Heart right ventricle (tissue), 16 donors: ENCODE measurements at places on chromosomes 3 and 15. TPM values are rescaled to one million over a fixed set of nuclear protein-coding genes. Genes with fewer than 3 reads are reported as not detected.

Gene ANKRD34C
- polyA plus RNA-seq: 0.15 TPM

Gene SNTN
- not detected for polyA plus RNA-seq

Gene SAXO2
- polyA plus RNA-seq: 0.80 TPM

Gene SH2D7
- not detected for polyA plus RNA-seq

Gene SLMAP
- 79.8 TPM for polyA plus RNA-seq

Gene SLC24A5
- polyA plus RNA-seq: not detected

- peak; percentile 78 for DNase-seq
Measured at GRCh38 chr3:152269056-152269830, 514 bp downstream of the MBNL1 start.

- DNase-seq: peak; percentile 6
Measured at GRCh38 chr3:46926871-46927717, 49.5 kb downstream of the CCDC12 start.

GRCh38 chr15:74156678-74157411 lies 16.7 kb upstream of the ISLR start:
- no peak for DNase-seq

DNA sequence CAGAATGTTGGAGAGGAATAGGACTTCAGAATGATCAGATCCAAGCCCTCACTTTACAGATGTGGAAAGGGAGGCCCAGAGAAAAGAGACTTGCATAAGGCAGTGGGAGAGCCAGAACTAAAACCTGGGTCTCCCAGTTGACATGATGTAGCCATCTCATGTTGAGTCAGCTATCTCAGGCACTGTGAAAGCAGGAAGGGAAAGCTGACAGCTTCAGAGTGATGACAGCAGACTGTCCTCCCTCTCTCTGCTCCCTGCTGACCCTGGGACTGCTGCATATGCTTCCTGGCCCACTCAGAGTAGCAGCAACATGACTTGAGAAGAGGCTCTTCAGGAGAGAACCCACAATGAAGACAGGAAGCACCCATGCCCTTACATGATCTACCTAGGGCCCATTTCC lies 14.7 kb downstream of the FHIT start:
- no peak for DNase-seq

- no peak for DNase-seq
Measured at GRCh38 chr3:140198242-140198641, 263.3 kb downstream of the CLSTN2 start.

GRCh38 chr15:25693321-25694238 lies 169.5 kb downstream of the ATP10A start:
- peak; percentile 54 for DNase-seq

DNA sequence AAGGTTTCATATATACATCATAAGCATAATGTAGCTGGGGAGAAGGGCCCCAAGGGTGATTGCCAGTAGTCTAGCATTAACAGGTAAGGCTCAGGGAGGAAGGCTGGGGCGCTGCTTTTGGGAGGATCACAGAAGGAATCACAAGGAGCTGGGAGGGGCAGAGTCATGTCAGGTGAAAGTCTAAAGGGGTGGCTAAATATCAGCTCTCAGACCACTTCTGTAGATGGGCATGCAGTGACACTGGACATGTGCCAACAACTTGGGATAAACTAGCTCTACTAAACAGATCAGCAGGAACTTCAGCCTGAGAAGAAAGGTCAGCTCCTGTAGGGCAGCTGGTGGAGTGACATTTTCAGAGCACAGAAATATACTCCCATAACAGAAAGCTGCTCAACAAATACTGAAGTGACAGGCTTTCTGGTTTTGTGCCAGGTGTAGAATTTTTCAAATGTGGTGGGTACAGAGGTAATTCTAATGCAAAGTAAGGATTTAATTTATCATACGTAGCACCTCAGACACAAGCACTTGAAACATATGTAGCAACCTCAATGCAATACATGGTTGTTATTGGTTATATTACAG lies 79.4 kb downstream of the PEX5L start:
- no peak for DNase-seq

- no peak for DNase-seq
Measured at GRCh38 chr3:140499114-140499757, 178.6 kb upstream of the TRIM42 start.

GRCh38 chr3:42096796-42097565 lies 5.8 kb downstream of the TRAK1 start:
- no peak for DNase-seq

- DNase-seq: no peak
Measured at GRCh38 chr3:54830658-54831057, 97.2 kb downstream of the LRTM1 start.

DNA sequence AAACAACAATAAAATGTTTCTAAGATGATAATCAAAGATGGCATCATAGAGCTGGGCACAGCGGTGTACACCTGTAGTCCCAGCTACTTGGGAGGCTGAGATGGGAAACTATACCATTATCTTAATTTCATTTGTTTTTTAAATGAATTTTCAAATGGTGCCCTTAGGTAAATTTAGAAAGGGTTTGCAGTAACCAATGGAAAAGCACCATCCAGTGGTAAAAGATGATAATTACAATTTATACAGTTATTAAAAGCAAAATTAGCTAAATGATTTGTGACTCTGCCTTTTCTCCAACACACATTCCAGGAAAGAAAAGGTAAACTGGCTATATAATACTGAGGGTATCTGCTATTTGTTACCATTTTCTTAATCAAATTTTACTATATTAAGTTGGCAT lies 14.4 kb upstream of the ANKRD28 start:
- DNase-seq: no peak

- peak; percentile 66 for DNase-seq
Measured at GRCh38 chr3:42728056-42728455, 25.5 kb upstream of the HHATL start.
